ENCODE measurements at places on chromosomes 3 and 15. TPM values are rescaled to one million over a fixed set of nuclear protein-coding genes. Genes with fewer than 3 reads are reported as not detected.

GRCh38 chr3:141250342-141250741 is 18.7 kb downstream of the PXYLP1 start:
- DNase-seq = no peak

The CPNE9 gene
- not detected for total RNA-seq

- no peak for DNase-seq
Observed at GRCh38 chr3:183626877-183627594, 8.4 kb upstream of the KLHL24 start.

- no peak for DNase-seq
Observed at GRCh38 chr3:193124861-193125260, 116.2 kb upstream of the PLAAT1 start.

DNA sequence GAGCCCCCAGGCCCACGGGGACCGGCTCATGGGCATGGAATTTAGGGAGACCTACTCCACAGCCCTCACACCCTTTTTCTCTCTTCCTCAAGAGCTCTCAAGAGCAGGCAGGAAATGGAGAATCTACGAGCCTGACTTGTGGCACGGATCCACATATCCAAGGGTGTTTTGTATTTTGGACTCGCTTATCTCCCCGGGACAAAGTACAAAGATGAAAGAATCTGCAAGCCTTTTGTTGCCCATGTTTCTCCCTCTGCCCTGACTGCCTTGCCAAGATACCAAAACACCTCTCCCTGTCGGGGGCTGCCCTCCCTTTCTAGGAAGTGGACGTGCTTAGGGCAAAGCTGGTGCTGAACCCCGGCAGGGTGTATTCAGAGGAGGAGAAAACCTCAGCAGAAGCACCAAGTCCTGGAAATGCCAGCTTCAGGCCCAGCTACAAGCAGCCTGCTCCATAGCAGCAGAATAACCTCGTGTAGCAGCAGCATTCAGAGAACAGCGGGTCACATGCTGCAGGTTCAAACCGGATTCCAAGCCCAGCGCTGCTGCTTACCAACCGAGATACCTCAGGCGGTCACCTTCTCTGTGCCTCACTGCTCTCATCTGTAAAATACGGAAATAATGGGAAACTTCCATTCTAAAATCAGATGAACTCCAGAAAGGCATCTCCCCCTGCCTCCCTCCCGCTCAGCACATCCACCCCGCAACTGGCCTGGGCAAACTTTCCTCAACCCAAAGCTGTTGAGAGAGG is 35.2 kb downstream of the DNASE1L3 start:
- peak; percentile 33 for DNase-seq

The OR4M2 gene
- total RNA-seq = not detected
